ENCODE measurements at places on chromosomes 6 and 20.

DNA sequence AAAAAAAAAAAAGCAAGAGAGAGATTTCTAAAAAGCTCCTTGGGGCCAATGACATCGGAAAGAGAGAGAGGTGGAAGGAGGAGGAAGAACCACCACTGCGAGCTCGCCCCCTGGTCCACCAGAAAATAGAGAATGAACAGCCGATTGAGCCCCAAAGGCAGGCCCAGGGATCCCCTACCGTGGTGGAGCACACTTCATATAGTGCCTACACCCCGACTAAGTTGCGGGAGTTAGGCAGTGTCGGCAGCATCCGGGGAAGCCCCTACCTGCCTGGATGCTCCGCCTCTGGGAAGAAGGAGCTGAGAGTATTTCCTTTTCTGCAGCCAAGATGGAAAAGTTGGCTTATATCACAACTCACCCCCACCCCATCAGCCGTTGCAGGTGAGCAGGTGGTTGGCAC lies 38.6 kb upstream of the HSF2 start:
- no peak for DNase-seq

- no peak for DNase-seq
Observed at GRCh38 chr6:105357165-105357564, 45.7 kb downstream of the PREP start.

DNA sequence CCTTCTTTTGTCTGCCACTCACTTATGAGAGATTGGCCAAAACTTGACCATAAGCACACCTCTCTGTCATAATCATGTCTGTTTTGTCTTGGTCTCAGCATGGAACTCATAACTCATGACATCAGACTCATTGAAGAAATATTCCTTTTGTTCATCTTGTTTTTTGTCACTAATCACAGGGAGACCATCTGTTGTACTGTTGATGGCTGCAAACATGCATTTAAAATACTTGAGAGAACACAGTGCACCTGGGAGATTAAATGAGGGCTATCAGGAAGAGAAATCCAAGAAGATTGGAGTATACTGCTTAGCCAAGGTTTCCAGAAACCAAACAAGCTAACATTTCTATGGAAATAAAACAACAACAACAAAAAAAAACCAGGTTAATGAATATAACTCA lies 689.7 kb downstream of the EPM2A start:
- DNase-seq, result no peak

DNA sequence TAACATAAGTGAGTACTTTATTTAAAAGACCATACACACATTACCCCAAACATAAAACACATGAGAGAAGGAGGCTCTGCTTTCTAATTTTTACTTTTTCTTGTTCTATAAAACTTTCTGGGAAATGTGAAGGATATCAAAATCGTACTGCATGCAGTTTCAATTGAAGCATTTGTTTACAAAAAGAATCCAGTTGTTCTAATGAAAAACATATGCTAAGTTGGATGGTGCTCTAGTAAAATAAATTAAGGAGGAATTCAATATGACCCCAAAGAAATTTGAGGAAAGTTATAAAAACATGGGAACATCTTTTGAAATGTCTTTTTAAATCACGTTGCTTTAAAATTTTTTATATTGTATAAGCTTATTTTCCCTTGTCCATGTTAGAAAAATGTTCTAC lies 37.6 kb downstream of the OR2B6 start:
- no peak for DNase-seq

Data from MG63 (cell line).